ENCODE measurements at places on chromosomes 1 and 21.

DNA sequence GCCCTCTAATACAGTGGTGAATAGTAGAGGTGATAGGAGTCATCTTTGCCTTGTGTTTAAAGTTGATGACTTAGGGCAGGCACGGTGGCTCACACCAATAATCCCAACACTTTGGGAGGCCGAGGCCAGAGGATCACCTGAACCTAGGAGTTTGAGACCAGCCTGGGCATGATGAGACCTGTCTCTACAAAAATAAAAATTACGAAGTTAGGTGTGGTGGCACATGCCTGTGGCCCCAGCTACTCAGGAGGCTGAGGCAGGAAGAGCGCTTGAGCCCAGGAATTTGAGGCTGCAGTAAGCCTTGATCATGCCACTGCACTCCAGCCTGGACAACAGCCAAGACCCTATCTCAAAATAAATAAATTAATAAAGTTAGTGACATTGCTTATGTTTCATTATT is 26.6 kb downstream of the CAPZA1 start:
- no peak for DNase-seq

DNA sequence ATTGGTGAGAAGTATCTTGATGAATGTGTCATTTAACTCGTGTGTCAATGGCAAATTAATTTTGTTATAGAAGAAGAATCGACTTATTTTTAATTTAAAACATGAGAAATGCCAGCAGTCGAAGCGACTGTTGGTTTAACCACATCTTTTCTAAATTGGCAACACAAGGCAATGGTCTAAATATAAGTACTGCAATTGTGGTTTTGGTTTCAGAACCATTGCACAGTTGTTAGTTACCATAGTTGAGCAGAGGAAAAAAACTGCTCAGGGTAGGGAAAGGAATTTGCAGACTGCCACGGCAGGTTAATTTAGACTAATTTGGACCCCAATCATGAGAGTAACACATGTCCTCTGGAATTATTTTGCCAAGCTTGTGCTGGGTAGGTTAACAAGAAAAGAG is 185.6 kb upstream of the RUNX1 start:
- DNase-seq: no peak

- no peak for DNase-seq
Observed at GRCh38 chr1:189859385-189859977, 618.2 kb downstream of the BRINP3 start.

GRCh38 chr1:244137725-244138124 is 86.6 kb downstream of the ZBTB18 start:
- DNase-seq: no peak

DNA sequence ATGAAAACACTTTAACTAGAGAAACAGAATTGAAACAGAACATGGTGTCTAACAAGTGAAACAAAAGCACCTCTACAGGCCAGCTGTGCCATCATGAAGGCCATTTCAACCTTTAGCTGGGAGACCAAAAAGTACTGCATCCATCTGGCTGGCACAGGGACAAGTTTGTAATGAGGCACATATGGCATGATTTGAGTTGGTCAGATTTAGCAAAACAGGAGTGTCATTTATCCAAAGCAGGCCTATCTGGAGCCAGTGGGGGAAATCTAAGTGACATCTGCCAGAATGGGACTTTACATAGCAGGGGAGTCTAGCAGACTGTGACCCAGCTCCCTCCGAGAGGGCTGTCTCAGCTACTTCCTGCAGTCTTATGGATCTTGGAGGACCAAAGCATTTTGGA is 51.9 kb downstream of the DNTTIP2 start:
- no peak for DNase-seq

DNA sequence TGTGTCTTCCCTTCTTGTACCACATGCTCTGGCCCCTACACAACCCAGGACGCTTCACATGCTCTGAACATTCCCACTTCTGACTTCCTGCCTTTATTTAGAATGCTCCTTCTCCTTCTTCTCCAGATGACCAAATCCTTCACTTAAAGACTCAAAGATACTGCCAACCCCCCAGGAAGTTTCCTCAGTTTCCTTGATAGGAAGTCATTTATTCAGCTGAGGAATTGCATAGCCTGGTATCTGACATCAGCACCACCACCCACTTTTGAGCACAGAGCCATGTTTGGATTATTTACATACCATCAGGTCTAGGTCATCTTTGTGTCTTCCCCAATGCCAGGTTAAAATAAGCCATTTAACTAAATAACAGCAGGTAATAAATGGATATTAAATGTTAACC is 42.4 kb downstream of the GFI1 start:
- no peak for DNase-seq

- no peak for DNase-seq
Observed at GRCh38 chr1:74650561-74650960, 23.0 kb downstream of the ERICH3 start.

DNA sequence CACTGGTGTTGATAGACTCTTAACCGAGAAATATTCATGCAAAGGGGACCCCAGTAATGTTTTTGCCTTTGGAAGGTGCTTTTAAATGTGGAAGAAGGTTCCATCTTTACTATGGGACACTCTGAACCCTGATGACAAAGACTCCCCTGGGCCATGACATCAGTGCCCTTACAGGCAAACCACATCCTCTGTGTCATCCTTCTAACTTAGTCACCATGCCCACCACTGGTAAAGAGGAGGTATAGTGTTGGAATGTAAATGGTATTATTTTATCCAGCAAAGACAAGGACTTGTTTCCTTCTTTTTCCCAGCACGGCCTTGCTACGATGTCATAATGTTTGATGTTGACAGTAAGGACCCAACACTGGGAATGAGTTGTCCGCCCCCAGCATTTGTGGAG is 12.6 kb downstream of the METTL13 start:
- DNase-seq: no peak

DNA sequence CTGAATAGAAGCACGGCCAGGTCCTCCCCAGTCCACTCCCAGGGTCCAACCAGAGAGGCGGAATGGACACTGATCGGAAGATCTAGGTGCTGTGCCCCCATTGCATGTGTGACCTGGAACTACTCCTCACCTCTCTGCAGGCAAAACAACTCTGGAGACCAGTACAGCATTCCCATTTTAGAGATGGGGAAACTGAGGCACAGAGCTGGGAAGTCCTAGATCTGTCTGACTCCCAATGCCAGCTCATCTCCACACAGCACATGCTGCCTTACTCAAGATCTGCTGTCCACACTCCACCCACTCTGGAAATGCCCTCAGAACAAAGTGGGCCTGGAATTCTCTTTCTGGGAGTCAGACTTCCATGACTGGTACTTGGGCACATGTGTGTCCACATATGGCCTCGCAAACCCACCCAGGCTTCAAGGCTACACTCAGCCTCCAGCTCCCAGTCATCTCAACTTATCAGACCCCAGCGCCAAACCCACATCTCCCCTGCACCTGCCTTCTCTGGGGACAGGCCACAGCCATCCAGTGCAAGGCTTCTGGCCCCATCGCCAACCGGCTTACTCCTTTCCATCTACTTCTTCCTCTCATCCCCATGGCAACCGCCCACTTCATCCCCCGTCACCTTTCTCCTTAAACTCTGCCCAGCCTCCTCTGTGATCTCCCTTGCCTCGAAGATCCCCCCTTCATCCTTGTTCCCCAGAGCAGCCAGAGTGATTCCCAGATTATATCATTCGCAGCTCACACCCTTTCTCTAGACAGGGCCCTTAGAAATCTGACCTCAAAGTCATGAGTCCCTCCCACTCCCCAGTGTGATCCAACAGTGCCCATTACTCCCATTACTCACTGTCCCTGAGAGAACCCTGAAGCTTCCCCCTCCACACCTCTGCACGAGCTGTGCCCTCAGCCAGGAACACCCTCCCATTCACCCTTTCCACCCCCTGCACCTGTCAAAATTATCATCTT is 2.7 kb downstream of the COL8A2 start:
- no peak for DNase-seq

- DNase-seq: no peak
Observed at GRCh38 chr1:18541046-18541795, 60.5 kb downstream of the KLHDC7A start.

DNA sequence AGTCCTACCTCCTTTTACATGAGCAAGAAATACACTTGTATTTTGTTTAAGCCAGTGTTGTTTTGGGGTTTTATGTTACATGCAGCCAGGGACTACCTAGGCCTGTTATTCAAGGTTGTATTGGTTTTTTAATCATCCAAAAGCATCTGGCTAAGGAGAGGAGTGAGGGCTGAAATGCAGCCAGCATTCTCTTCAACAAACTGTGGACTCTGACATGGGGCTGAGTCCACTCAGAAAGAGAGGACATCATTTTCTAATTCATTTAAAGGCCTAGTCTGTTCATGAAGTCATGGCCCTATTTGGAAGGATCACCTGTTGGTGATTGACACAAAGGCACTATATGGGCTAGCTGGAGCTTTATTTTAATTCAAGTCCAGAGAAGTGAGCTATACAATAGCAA is 190.4 kb downstream of the TTLL7 start:
- DNase-seq: no peak

GRCh38 chr1:161171191-161171590 is 5.0 kb downstream of the PPOX start:
- no peak for DNase-seq

DNA sequence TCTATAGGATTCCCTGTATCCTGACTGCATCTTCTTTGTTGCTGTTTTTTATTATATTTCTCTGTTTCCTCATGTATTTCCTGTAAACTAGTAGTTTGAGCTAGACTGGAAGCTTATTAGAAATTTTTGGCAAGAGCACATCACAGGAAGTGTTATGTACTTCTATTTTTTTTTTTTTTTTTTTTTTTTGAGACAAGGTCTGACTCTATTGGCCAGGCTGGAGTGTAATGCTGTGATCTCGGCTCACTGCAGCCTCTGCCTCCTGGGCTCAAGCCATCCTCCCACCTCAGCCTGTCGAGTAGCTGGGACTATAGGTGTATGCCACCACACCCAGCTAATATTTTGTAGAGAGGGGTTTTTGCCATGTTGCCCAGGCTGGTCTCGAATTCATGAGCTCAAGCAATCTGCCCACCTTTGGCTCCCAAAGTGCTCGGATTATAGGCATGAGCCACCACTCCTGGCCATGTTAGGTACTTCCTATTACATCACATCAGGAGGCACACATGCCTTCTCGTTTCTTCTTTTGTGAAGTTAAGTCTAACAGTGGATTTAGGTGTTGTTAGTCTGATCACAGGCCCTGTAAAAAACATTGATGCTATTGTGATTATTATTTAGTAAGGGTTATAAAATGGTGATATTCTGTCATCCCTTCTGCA is 12.5 kb downstream of the C1orf21 start:
- no peak for DNase-seq

DNA sequence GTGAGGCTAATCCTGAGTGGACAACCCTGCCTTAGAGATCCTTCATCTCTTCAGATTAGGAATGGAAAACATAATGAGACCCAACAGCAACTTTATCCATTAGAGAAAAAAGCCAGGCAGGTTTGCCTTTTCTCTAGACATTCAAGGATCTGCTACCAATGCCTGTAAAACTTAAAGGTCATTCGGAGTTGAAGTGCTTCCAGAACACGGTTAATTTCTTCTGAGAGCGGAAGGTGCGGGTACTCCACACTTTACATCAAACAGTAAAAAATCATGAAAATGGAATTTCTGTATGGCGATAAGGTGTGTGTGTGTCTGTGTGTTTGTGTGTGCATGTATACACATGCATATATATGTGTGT is 65.2 kb upstream of the PRKACB start:
- no peak for DNase-seq

DNA sequence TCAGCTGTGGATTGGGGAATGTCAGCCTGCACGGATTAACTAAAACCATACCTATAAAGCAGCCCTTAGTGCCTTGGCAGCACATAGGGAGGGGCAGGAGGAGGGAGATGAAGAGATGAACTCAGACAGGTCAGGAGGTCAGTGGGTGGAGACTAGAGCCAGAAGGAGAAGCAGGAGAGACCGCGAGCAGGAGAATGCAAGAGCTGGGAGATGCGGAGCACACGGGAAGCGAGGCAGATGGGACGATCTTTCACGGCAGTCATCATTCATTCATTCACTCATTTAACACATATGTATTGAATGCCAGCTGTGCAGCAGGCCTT is 41.9 kb downstream of the NEK2 start:
- DNase-seq: no peak

- DNase-seq: no peak
Observed at GRCh38 chr1:10728595-10729410, 67.6 kb downstream of the CASZ1 start.

GRCh38 chr1:245933431-245934045 is 573.5 kb downstream of the SMYD3 start:
- DNase-seq: no peak

DNA sequence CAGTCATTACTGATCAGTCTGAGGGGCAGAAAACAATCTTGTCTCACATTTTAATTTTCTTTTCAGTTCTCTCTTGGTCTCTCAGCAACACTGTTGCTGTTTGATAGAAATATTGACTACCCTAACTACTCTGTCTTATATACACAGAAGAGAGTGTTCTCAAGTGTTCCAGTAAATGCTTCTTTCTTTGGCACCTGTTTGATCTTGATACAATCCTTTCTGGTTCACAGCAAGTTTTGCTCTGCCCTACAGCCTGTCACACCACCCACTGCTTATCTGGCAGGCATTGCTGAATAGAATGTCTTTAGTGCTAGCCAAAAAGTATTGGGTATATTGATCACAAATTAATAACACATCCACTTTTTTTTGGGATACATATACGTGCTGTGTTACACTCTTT is 75.7 kb upstream of the WLS start:
- no peak for DNase-seq

DNA sequence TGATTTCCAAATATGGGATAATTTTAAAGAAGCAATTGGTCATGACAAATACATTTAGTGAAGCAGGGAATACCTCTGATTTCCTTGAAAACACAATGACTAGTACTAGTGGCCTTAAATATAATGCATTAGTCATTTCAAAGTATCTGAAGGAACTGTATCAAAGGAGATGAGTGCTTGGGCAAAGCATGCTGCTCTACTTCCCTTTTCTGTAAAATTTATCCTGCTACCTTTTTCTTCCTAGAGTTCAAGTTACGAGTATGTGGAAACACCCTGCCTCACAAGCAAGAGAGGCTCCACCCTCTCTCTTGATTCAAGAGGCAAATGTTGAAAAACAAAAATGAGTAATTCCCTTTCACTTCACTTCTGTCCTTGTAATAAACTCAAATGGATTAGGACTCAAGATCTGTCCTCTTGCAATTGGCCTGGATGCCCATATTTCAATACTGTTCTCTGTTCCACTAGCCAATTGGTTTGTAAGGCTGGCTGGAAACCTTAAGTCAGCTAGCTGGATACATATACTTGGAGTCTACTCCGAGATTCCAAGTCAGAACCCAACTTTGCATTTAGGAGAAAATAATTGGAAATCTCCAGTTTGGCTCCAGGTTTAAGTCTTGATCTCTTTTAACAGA is 92.5 kb downstream of the CDC42BPA start:
- DNase-seq: no peak
